HFF-Myc (cell line): ENCODE measurements at places on chromosomes 16 and 17.

DNA sequence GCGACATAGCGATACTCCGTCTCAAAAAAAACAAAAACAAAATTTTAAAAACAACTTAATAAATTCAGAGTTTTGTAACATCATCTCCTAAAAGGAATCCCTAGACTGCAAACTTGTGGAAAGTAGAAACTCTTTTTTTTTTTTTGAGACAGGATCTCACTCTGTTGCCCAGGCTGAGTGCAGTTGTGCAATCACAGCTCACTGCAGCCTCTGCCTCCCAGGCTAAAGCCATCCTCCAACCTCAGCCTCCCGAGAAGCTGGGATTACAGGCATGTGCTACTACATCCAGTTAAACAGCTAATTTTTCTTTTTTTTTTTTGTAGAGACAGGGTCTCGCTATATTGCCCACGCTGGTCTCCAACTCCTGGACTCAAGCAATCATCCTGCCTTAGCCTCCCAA is 19.7 kb downstream of the EZH1 start:
- no peak for DNase-seq

GRCh38 chr16:67391424-67392300 is 1.6 kb downstream of the TPPP3 start:
- DNase-seq, result no peak

GRCh38 chr17:56434610-56435009 is 158.9 kb upstream of the NOG start:
- DNase-seq, result no peak

GRCh38 chr16:2584729-2585650 is 47.2 kb downstream of the PDPK1 start:
- DNase-seq, result no peak

DNA sequence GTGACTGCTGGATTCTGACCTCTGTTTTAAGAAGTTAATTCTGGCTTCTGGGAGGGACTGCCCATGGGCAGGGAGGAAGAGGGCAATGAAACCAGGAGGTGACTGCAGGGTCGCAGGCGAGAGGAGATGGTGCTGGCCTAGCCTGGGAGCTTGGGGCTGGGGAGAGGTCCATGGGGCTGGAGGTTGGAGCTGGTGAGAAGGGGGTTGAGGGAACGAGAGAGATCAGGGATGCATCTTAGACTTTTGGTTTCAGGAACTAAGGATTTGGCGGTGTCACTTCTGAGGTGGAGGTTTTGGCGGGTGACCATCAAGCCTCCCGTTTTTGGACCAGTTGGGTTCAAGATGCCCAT is 64.6 kb downstream of the NKD1 start:
- no peak for DNase-seq

- DNase-seq, result no peak
Measured at GRCh38 chr16:48963306-48963705, 318.3 kb downstream of the CBLN1 start.

DNA sequence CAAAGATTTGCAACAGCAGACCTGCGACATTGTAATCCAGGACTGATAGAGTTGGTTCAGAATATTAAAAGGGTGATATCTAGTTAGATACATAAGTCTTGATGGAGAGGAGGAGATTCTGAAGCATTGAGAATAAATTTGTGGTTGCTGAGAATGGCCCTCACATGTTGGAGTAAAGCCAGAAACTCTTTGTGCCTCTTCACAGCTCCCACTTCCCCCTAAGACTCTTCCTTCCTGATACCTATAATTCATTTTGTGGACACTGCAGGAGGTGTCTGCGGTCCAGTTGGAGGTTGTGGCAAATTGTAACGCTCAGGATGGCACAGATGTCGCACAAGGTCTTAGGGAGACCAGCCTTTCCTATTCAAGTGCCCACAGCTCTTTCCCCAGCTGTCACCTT is 17.5 kb downstream of the WWOX start:
- DNase-seq, result no peak

- DNase-seq, result no peak
Measured at GRCh38 chr16:50778284-50779163, 36.6 kb downstream of the CYLD start.

GRCh38 chr16:54954220-54954619 is 23.6 kb downstream of the IRX5 start:
- DNase-seq, result no peak

DNA sequence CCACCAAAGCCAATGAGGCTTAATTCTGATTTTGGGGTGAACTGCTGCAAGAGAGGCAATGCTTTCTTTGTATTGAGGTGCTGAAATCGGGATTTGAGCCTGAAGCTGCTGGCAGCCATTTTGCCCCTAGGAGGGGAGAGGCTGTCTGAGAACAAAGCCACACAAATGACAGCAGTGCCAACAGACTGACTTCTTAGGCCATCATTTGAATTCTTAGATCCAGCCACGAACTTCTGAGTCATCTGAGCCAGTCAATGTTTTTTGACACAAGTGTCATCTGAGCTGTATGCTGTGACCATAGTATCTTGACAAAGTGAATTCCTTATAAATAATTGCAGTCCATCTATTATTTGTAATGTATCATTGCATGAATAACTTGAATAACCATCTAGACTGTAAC is 29.0 kb downstream of the HYDIN start:
- DNase-seq, result no peak

DNA sequence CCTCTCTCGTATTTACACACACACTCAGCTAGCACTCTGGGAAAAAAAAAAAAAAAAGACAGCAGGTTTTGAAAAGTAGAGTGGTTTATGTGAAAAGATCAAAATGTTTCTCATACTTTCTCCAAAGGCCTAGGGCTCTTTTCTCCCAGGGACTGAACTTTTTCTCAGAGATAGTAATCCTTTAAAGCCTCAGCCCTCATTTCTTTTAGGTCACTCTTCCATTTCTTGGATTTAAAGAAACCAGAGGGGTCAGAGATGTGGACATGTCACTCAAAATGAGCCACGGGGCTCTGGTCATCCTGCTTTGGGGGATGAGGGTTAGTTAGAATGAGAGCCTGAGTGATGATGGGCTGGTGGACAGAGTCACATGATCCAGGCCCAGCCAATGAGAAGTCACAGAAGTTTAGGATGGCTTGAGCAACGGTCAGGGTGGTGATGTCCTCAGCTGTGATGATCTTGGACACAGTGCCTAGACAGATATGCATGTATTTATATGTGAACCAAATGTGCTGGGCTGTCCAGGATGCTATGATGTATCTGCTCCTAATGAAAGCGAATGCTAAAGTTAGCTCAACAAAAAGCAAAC is 33.7 kb upstream of the AXIN2 start:
- DNase-seq, result no peak
